ENCODE measurements at places on chromosomes 13 and 19.

DNA sequence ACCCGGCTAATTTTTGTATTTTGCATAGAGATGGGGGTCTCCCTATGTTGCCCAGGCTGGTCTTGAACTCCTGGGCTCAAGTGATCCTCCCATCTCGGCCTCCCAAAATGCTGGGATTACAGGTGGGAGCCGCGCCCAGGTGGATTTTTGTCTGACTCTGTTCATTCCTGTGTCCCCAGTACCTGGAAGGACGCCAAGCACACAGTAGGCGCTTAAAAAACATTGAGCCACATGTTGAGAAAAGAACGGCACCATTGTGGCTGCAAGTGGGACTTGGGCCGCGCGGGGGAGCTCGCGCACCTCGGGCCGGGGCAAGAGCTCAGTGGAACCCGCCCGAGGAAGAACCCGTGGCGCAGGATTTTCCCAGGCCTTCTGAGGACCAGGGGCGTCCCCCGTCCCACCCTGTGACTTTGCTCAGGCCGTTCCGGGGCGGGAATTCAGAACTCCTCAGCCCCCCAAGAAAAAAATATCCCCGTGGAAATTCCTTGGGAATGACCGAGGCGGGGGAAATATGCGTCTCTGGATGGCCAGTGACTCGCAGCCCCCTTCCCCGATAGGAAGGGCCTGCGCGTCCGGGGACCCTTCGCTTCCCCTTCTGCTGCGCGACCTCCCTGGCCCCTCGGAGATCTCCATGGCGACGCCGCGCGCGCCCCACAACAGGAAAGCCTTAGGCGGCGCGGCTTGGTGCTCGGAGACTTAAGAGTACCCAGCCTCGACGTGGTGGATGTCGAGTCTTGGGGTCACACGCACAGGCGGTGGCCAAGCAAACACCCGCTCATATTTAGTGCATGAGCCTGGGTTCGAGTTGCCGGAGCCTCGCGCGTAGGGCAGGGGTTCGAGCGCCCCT lies 1.4 kb upstream of the ICAM1 start:
- DNase-seq, result peak; percentile 91

DNA sequence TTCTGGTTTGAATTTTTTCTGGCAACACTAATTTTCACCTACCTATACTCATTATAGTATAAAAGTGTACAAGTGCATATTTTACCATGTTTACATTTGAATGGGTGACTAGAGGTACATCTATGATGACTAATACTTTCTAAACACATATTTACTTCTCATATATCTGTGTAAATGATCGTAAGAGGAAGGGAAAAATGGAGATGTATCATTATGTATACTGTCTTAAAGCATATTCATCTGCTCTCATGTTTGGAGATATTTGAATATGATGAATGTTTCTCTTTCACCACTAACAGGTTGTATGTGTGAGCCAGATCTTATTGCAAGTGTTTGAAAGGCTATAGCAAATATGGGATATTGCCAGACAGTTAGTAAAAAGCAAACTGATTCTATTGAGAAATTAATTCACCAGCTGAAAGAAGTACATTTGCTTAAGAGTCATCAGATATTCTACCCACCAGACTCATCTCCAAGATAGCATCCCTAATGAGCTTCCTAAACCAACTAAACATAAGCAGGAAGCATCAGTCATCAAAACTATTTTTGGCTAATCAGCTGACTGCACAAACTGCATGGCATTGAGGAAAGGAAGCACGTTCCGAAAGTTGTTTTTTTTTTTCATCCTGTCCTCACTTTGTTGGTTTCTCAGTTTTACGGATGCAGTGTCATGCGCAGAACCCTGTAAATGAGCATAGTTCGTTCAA lies 738.2 kb downstream of the GPC5 start:
- no peak for DNase-seq

- no peak for DNase-seq
Measured at GRCh38 chr13:29523199-29523961, 72.1 kb downstream of the SLC7A1 start.

DNA sequence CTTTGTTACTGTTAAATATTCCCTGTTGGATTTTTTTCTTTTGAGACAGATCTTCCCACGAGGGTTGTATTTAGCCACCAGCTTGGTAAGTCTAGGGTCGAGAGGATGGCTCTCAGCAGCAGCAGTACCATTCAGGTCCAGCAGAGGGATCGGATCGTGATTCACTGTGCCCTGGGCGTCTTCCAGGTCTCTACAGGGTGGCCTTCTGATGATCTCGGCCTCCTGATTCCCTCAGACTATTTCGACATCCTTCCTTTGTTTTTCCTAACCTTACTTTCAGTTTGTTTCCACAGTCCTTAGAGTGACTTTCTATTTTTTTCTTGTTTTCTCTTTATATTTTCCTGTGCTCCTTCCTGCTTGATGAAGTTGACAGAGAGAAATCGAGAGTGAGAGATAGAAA lies 1436.9 kb downstream of the UQCRFS1 start:
- DNase-seq, result no peak

- no peak for DNase-seq
Measured at GRCh38 chr13:110756219-110756631, 42.7 kb downstream of the ING1 start.

DNA sequence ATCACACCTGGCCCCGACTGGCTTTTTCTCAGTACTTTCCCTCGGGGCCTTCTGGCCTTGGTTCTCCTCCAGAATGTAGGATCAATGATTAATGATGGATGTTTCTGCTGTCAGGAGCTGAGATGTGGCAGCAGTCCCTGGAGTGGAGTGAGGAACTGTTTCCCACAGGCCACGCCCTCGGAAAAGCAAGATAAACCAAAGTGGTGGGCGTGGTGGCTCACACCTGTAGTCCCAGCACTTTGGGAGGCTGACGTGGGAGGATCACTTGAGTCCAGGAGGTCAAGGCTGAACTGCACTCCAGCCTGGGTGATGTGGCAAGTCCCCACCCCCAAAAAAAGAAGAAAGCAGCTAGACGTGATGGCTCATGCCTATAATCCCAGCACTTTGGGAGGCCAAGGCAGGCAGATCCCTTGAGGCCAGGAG lies 7.1 kb upstream of the SHFL start:
- no peak for DNase-seq

DNA sequence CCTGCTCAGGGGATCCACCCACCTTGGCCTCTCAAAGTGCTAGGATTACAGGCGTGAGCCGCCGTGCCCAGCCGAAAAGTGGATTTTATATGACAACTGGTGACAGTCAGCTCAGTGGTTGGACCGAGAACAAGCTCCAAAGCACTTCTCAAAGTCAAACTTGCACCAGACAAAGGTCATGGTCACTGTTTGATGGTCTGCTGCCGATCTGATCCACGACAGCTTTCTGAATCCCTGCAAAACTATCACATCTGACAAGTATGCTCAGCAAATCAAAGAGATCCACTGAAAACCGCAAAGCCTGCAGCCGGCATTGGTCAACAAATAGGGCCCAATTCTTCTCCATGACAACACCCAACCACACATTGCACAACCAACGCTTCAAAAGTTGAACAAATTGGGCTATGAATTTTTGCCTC lies 21.6 kb upstream of the NAA16 start:
- no peak for DNase-seq

DNA sequence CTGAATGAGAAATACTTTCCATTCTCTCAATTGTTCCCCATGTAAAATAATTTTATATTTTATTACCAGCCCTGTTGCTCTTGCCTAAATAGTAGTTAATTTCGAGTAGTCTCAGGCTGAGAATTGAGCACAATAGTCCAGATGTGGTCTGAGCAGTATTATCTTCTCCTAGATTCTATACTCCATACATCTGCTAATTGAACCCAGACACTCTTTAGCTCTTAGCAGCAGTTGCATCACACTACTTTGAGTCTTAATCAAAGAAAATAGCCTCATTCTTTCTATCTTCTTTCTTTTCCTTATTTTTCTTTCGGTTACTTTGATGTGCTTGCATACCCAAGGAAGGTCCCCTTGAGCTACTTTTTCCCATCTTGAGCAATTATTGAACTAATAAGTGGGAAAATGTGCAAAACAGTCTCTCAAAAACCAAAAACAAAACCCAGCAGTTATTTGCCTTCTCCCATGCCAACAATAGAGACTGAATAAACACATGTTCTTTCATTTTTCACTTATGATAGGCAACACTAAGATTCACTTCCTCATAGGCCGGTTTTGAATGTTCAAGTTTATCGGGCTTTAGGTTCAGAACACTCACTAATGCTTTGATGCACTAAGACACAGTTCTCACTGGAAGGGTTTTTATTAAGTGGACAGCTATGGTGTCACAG lies 204.5 kb downstream of the POU4F1 start:
- no peak for DNase-seq

DNA sequence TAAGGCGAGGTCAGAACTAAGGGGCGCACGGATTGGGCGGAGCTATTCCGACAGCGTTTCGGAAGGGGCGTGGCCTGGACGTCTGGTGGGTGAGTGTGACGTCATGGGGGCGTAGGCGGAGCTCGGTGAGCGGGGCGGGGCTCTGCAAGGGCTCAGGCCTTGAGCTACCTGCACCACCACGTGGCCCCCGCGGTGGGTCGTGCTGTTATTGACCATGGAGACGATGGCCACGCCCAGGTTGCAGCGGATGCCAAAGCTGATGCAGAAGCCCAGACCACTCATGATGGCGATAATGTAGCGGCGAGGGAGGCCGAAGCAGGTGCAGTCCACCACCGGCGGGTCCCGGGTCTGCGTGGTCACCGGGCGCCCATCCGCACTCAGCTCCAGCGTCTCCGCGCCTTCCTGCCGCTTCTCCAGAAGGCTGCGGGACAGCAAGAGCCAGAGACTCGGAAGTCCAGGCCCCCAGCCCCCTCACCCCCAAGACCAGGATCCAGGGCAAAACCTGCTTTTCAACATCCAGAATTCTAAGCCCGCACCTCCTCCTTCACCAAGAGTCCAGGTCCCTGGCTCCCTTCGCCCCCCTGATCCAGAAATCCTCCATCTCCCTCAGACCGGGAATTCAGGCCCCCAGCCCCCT lies 4.8 kb downstream of the SLC17A7 start:
- no peak for DNase-seq

DNA sequence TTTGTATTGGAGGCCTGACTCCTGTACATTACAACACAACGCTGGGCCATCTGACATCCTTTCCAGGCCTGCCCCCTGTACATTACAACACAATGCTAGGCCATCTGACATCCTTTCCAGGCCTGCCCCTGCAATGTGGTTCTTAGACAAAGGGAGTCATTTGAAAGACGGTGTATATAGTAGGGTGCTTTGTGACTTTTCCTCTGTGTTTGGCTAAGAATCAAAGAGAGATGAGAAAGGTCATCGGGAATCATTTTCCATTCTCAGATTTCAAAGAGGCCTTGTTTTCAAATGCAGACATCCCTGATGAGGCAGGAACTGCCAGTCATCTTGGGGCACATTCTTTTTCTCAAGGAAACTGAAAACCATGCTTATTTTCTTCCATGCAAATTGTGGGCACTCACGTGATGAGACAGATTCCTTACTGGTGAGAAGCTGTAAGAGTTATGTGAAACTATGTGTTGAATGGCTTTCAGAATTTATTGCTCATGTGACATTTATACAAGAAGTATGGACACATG lies 551.6 kb downstream of the MYO16 start:
- no peak for DNase-seq

- DNase-seq, result no peak
Measured at GRCh38 chr19:3161453-3161852, 17.1 kb upstream of the S1PR4 start.
